ENCODE measurements at places on chromosomes 4 and X.

DNA sequence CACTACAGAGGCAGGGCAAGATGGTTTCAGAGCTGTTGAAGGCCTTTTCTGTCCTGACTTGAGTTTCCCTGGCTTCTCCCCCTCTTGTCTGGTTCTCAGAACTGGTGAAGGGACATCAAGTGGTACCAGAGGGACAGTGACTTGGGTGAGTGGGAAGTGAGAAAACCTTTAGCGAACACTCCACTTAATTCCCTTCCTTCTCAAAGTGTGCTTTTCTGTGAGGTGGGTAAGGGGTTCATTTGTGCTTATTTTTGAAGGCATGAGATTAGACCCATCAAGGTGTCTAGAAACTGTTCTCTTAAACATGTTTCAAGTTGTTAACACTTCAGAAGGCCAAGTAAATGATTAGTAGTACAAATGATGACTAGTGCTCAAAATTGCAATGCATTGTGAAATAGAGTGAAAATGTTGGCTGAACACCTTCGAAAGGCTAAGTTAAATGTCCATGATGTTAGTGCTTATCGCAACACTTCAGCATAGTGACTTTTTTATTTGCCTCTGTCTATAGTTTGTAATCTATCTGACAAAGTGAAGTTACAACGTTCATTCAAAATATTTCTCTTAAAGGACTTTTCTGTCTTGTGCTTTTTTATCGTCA is 2.8 kb downstream of the AREG start:
- DNase-seq: no peak

GRCh38 chr4:119646347-119647071 is 17.9 kb upstream of the PDE5A start:
- no peak for DNase-seq

GRCh38 chr4:161133586-161134276 is 1030.1 kb downstream of the FSTL5 start:
- DNase-seq: no peak

- DNase-seq: no peak
Measured at GRCh38 chr4:145098675-145099037, 545 bp downstream of the ABCE1 start.

DNA sequence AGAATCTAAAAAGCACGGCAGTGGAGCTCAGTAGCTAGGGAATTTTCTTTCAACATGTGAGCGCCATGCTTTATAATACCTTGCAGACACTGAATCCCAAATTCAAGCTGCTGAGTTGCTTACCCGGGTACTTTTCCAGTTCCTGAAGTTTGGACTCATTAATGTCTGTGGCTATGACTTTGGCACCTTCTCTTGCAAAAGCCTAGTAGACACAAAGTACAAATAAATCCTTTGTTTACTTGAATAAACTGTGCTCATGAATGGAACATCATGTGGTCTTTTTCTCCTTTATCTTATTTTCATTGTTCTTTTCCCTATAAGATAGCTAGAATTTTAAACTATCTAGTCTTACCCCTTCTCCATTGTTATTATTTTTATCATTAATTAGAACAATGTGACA is 4.6 kb downstream of the BDH2 start:
- no peak for DNase-seq

- no peak for DNase-seq
Measured at GRCh38 chr4:24405341-24405740, 179.0 kb downstream of the DHX15 start.

GRCh38 chr4:155025762-155026457 is 182.5 kb upstream of the NPY2R start:
- DNase-seq: peak; percentile 10

DNA sequence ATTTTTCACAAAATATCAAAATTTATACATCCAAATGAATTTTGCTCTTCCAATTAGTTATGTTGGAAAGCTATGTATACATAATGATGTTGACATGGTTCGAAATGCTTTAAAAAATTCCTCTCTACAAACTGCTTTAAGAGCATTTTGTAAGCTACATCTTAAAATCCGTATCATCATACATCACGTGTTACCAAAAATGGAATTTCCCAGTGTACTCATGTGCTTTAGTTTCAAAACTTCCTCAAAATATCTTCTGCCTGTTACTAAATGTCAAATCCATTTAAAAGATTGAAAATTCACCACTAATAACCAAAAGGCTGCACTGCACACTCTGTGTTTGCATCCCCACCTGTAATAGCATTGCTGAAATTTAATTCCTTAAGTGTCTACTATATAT is 87.9 kb downstream of the WDFY3 start:
- no peak for DNase-seq

GRCh38 chrX:74292808-74293123 is 11.2 kb upstream of the ZCCHC13 start:
- DNase-seq: no peak

DNA sequence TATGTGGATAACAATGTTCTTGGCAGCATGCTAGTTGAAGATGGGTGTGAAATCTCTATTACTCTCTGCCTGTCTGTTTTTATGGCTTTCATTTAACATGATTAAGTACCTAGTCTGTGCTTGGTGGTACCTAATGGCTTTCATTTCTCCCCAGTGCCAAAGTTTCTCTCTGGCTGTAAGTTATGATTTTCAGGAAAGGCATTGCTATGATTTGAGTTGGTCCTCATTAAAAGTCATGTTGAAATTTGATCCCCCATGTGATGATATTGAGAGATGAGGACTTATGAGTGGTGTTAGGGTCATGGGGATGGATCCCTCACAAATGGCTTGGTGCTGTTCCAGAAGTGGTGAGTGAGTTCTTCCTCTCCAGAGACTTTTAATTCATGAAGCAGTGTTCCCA is 162.4 kb upstream of the IL15 start:
- no peak for DNase-seq

DNA sequence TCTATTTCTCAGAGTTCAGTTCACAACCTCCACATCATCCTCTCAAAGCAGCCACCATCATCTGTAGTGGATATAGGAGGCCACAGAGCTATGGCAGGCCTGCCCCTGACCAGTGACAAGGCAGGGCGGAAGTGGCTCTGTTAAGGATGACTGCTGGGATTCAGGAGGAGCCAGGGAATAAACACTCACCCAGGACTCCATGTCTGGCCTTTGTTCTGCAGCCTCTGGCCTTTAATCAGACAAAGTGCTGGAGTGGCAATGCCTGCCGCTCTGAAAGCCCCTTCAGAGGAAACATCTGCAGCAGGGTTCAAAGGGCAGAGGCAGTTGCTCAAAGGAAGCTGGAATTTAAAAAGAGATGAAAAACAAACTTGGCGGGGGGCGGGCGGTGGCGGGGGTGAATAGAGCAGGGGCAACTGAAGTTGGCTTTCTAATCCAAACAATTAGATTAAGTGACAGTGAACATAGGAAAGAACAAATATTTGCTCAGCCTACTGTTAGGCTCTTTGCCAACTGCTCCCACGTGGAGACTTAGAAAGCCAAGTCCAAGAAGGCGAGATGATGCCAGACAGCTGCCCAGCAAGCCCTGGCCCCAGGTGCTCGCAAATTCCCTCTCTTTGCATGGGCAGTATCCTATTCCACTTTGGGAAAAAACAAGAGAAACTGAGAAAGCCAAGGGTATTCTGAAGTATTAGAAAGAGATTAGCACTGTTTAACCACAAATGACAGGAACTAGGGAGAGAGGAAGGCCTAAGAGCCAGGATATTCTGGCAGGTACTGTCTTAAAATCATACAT is 5.5 kb downstream of the MPP1 start:
- DNase-seq: peak; percentile 99

GRCh38 chr4:105234582-105234981 is 87.9 kb downstream of the TET2 start:
- no peak for DNase-seq

GRCh38 chr4:25703731-25704388 is 48.2 kb downstream of the SLC34A2 start:
- no peak for DNase-seq

GRCh38 chr4:186299291-186299690 is 33.3 kb downstream of the F11 start:
- no peak for DNase-seq

- DNase-seq: peak; percentile 39
Measured at GRCh38 chrX:103817502-103817901, 14.6 kb downstream of the RAB9B start.

DNA sequence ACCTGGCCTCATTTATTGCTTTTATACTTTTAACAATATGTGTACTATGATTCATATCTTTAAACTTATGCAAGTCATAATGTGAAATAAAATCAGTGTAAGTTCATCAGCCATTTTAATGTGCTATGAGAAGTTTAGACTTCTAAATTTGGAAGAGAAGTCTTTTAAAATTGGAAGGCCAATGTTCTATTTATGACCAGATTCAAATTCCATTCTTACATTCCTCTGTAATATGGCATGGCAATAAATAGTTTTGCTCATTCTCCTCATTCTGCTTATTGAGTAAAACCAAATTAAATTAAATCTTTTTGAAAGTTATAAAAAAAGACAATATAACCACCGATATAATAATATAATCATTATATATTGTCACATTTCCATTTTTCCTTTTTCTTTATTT is 126.2 kb downstream of the SORBS2 start:
- DNase-seq: no peak

GRCh38 chrX:9670136-9670814 is 95.4 kb downstream of the GPR143 start:
- no peak for DNase-seq

Measured in NCI-H748 treated with DMSO at 0.1 percent for 48 hours (cell line).